Effector CD4-positive, alpha-beta T cell (primary cell): ENCODE measurements at places on chromosomes 3 and 15.

DNA sequence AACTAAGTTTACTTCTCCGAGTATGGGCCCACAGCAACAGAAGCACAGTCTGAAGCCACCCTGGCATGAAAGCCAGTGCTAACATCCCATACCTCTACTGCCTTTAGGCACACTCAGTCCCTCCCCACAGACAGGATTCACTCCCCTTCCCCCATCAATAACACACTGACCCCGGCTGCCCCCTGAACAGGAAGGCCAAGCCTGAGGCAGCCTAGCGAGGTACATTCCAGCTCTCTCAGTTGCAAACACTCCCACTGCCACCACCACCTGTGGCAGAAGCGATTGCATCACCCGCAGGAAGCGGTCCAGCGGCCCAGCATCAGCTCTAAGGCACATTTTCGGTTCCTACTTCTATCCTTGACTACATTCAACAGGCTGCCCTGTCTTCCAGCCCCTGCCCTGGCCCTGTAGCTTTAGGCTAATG lies 7.0 kb upstream of the BMF start:
- DNase-seq, result no peak

- no peak for DNase-seq
Observed at GRCh38 chr3:181487236-181487978, 224.3 kb upstream of the SOX2 start.

DNA sequence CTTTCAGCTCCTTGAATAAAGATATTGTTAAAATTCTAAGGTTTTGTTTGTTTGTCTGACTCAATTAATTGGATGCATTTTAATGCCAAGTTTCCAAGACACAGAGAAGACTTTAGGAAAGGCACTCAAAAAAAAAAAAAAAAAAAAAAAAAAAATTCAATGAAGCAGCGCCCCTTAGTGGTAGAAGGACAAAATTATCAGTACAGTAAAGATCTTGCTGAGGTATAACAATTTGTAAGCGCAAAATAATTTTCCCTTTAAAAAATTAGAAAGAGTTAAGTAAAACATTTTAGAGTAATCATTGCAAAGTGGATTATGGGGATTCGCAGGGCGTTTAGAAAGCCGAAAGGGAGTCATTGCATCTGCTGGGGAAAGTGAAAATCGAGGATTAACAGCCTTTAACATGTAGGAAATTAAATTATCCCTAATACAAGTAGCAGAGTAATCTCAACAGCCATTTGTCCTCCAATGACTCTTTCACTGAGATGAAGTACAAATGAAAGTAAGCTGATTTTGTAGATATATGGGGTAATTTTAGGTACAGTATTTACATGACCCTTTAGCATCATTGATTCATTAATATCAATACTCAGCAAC lies 5.8 kb upstream of the DIS3L start:
- DNase-seq, result no peak

DNA sequence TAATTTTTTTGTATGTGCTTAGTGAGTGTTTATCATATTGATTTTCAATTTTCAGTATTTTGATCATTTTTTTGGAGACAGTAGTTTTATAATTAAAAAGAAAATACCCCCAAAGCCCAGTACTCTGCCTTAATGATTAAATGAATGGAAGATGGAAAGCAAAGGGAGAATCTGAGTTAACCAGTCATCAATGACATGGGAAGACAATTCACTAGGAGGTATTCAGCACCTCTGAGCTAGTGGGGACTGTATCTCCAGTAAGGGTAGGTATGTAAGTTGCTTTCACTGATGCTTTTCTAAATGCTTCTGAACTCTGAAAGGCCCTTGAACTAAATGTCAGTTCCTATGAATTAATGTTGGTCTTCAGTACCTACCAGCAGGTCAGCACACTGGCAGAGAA lies 590.4 kb upstream of the DPPA4 start:
- no peak for DNase-seq

DNA sequence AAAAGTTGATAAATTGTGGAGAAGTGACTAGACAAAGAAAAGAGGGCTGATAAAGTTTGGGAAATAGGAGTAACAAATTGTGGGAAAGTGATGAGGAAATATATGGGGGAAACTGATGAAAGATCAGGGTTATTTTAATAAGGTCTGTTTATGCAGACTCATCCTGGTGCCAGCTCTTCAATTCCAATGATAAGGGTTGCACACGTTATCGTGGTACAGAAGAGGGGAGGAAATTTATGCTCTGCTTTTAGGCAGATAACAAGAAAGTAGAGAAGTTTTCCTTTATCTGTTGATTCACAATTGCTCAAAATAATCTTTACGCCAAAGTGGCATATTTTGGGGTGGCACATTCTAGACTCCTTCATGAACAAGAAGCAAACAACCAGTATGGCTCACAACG lies 32.1 kb upstream of the LIPC start:
- DNase-seq, result no peak

DNA sequence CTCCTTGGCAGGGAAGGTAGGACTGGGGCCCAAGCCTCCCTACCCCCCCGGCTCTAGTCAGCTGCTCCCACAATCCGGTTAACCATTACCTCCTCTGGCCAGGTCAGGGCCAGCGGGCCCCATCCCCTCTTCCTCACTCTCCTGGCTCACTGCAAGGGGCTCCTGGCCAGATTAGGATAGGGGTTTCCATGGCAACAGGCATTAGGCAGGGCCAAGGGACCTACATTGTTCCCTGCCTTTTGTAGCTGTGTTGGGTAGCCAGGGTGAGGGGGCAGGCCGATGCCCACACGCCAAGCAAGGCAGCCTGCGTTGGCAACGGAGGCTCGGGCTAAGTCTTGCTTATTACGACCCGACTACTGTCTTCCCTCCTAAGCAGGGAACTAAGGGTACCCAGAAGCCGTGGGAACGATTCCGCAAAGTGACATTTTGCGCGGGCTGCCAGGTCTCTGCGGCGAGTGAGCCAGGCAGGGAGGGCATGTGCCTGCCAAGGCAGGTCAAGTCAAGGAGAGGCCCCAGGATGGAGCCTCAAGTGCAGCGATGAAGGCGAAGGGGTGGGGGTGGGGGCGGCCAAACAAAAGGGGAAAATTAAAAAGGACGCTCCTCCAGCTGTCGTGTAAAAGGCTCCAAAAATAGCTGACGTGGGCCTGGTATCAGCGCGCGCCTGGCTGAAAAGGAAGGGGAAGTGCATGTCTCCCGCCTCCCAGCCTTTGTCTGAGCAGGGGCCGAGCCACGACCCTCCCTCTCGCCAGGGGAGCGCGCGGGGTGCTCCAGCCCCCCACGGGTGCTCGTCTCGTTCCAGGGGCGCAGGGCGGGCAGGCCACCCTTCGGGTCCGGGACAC lies 919 bp downstream of the IDH2 start:
- DNase-seq, result no peak

DNA sequence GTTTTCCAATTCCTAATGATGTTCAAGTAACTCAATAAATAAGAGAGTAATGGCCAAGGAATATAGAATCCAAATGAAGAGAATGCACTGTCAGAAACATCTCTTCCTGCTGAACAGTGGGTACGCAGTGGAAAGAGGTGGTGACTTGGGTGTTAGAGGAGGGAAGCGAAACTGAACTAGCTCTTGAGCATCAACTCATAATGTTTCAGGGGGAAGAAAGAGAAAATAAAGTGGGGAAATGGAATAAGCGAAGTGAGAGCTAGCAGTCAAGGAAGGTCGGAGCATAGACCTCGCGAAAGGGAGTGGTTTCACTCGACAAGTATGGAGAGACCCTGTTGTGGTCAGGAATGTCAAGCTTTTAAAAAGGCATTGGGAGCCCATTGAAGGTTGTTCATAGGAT lies 309.5 kb downstream of the GAP43 start:
- no peak for DNase-seq
